ENCODE measurements at places on chromosomes 5 and 9.

- no peak for DNase-seq
These were observed 66.0 kb downstream of the FRMD3 start for GRCh38 chr9:83472221-83472665.

GRCh38 chr5:65625743-65626142 lies 916 bp downstream of the SHLD3 start:
- DNase-seq = peak; percentile 38

DNA sequence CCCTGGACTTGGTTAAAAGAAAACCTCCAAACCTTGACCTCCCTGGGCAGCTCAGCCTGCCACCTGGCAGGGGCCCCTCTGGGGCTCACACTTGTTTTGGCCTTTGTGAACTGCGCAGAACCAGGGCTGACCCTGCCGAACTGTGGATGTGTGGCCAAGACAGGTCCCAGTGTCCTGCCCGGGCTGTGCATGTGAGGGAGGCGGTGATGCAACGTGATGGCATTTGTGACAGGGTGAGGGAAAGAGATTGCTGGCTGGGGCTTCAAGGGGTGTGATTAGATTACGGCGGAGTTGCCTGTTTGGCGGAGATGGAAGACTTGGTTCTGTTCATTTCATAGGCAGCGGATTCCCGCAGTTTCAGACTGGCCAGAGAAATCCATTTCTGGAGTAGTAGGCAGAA lies 30.4 kb upstream of the NKX2-5 start:
- no peak for DNase-seq

- DNase-seq = no peak
These were observed 51.6 kb downstream of the ANXA2R start for GRCh38 chr5:42988568-42988967.

DNA sequence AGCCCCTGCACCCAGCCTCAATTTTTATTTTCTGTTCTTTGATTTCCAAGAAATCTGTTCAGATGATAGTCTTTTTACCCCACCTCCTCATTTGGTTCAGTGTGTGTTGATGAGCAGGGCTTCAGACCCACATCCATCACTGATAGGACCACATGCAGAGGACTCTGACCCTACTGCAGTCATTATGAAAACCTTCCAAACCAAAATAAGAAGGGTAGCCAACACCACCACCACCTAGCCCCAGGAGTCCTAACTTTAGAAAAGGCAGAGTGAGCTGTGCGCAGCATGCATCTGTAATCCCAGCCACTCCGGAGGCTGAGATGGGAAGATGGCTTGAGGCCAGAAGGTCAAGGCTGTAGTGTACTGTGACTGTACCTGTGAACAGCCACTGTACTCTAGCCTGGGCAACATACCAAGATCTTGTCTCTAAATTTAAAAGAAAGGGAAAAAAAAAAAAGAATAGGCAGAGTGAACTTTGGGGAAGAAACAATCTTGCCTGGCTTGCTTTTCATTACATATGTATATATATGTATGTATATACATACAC lies 13.0 kb downstream of the CDKN2AIPNL start:
- no peak for DNase-seq

- no peak for DNase-seq
These were observed 164.3 kb upstream of the ACOT12 start for GRCh38 chr5:81558188-81558587.

DNA sequence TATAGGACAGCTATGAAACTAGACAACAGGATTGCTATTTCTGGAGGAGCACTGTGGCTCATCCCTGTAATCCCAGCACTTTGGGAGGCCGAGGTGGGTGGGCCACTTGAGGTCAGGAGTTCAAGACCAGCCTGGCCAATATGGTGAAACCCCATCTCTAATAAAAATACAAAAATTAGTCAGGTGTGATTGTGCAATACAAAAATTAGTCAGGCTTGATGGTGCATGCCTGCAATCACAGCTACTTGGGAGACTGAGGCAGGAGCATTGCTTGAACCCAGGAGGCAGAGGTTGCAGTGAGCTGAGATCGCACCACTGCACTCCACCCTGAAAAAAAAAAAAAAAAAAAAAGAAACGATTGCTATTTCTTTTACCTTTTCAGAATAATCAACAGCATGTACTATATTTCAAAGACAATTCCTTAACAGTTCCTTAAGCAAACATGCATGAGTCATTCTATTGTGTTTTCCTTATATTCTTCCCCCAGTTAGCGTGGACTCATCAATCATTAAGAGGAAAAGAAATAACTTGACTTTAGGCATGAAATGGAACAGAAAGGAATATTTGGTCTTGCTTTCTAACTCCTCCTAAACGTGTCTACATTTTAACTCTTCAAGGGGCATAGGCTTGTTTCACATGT lies 162.6 kb downstream of the TAF11L14 start:
- DNase-seq = no peak

- peak; percentile 78 for DNase-seq
These were observed 22.1 kb upstream of the STXBP1 start for GRCh38 chr9:127589955-127590370.

DNA sequence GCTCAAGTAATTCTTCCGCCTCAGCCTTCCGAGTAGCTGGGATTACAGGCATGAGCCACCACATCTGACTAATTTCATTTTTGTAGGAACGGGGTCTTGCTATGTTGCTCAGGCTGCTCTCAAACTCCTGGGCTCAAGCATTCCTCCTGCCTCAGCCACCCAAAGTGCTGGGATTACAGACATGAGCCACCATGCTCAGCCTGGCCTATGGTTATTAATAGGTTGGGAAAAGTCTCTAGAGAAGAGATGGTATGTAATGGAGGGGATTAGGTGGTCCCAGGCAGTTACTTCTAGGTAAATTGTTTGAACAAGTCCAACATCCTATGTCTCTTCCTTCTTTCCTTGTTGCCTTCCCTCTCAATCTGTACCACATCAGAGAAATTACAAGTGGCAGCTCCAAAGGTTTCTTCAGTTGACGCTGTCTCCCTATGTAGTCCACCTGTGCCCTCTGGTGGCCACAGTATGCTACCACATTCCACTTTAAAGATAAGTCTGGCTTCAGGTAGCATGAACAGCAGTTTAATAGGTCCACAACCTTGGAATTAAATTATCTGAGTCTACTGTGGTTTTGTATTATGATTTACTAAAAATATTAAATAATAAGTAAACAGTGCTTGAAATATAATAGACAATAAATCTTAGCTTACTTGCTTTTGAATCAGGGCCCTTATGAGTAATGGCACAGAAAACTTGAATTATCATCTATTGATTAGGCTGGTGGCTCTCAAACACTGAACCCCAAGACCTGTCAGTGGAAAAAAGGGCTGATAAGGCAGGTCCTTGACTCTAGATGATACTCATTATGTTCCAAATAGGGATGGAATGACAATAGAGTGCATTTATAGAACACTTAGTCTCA lies 9.7 kb downstream of the TIGD6 start:
- peak; percentile 92 for DNase-seq

DNA sequence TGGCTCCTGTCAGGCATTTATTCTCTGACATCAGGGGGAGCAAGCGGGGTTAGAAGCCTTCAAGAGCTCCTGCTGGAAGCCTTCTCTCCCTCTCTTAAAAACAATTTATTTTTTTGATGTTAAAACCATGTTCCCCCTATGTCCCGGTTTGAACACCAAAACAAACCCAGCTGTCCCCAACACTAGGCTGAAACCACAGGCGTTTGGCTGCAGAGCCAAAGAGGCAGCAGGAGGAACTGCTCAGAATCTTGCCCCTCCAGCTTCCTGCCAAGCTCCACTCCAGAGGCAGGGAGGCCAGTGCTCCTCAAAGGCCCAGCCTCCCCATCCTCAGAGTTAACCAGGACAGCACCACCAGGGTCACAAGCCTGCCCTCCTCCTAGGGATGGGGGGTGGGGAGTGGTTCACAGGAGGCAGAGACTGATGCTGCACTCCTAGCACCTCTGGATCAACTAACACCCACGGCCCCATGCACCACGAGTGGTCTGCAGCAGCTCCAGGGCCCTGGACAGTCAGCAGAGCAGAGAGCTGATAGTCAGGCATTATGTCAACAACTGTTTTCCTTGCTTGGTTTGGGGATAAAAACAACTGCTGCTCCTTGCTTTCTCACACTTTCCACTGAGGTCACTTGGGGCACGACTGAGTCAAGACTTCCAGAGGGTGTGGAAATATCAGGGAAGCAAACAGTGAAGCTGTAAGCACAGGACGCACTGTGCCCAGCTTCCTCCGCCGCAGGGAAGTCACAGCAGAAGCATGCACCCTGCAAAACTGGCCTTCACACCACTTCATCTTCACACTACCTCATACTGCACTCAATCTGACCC lies 96.5 kb upstream of the ADRA1B start:
- DNase-seq = no peak

- no peak for DNase-seq
These were observed 55.2 kb upstream of the ZNF622 start for GRCh38 chr5:16520841-16521240.

DNA sequence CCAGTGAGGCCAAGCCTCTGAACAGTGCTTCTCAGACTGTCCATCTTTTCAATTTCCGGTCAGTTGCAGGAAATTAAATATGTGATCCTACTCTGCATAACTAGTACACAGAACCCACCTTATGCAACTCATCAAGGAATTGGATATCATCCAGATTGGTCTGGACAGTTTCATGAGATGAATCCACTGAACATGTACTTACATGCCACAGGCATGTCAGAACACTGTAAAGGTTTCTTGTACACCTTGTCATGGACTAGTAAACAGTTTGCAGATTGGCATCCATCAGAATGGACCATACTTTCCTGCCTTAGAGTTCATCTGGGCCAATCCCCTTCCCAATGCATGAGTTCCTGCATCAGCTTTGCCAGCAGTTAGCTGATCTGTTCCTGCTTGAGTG lies 30.4 kb downstream of the GARNL3 start:
- DNase-seq = no peak

DNA sequence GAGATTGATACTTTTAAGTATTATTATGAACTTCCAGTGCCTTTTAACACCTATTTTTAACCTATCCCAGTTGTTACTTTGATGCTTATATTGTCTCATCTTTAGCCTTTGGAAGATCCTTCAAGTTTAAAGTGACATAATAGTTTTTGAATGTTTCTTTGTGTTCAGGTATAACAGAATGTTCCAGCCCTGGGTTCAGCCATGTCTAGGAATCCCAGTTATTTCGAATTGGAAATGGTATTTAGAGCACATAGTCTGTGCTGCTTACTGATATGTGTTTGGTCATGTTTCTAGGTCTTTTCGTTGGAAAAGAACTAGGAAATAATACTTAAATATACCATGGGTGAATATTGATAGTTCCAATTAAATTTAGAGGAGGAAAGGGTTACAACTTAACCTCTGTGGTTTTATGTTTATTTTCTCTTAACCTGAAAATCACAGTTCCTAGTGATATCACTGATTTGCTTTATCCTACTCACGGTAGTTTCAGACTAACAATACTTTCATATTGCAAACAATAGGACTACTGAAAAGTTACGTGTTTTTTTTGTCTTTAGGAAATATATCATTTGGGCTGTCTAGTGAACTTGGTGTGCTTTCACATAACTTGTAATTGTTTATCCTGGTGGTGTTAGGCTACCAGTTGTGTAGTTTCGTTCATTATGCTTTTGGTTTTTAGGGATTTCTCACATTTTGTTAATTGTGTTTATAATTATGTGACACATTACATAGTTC lies 37.8 kb downstream of the UHRF2 start:
- DNase-seq = no peak

GRCh38 chr9:76658510-76659231 lies 105.6 kb upstream of the PCA3 start:
- peak; percentile 91 for DNase-seq

- DNase-seq = no peak
These were observed 351 bp upstream of the MSX2 start for GRCh38 chr5:174723979-174724483.

GRCh38 chr5:180201051-180201987 lies 7.7 kb downstream of the RASGEF1C start:
- peak; percentile 35 for DNase-seq

DNA sequence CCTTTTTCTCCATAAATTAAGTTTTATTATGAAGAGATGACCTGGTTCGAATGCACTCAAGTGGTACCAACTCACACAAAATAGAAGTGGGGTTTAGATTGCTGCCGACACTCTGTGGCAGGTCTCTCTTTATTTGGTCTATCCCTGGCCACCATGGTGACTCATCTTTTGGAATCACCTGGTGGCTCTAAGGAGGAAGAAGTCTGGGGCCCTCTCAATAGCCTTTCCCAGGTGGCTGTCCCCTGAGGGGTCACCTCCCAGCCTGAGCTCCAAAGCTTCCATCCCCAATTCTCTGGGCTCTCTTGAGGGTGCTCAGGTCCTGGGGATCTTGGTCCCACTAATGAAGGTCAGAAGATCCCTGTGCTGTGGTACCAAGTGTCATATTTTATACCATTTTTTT lies 136.8 kb downstream of the MVB12B start:
- no peak for DNase-seq

DNA sequence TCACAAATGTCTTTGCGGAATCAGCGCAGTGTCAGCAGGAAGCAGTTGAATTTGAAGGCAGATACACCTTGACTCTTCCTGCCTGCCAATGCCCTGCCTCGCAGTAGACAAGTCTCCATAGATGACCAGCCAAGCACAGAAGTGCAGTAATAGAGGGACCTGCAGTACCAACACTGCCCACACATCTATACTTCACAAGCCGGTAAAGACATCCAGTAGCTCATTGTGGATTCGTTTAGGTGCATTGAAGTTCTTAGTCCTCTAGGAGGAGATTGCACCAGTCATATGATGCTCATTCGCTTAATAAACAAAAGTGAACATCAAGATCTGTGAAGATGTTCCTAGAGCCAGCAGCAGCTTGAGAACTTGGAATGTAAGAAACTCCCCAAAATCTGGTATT lies 7.1 kb upstream of the IFNA2 start:
- peak; percentile 56 for DNase-seq

DNA sequence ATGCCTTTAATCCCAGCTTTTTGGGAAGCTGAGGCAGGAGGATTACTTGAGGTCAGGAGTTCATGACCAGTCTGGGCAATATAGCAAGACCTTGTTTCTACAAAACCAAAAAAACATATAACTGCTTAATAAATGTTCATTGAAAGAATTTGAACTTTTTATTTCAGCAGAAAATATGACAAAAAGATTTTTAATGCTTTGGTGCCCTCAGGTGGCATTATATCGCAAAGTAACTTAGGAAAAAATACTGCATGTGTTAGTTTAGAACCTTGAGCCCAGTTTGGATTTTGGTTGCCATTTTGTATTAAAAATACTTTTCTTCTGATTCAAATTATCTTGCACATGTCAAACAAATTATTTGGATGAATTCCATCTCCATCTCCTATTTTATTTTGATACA lies 103.2 kb downstream of the GPBP1 start:
- DNase-seq = peak; percentile 67

All from hematopoietic multipotent progenitor cell treated with erythropoietin and hydrocortisone succinate and interleukin-3 and kit ligand, for 6 days (in vitro differentiated cells).